ENCODE measurements at places on chromosomes 3 and 15.
A peak's percentile ranks its signal among the peaks of the same experiment; 100 is the strongest.

- no peak for DNase-seq
These were observed 65.6 kb downstream of the SUMF1 start for GRCh38 chr3:4401441-4401840.

DNA sequence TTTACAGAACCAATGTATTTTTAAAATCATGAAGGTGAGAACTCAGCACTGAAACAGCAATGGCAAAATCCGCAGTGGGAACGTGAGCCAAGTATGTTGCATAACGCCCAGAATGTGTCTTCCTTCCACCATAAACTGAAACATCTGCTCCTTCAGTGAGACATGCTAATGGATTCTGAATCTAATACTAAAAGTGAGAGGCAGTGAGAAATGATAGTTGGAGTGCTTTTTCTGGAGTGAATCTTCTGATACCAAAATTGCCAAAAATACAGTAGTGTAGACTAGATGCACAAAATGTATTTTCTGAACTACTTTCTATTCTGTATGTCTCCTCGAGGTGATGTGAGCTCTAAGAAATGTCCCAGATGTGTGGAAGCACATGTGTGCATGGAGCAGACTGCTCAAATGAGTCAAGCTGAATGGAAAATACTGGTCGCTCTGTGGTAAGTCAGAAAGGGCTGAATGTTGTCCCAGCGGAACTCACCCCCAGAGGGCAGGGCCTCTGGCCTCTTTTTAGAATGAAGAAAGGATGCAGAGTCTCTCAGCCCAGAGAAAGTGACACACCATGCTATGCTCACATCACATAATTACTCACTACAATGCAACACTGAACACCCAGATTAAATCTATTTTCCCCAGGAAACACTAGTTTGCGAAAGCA, 73.0 kb downstream of the ATP10A start:
- DNase-seq = no peak

DNA sequence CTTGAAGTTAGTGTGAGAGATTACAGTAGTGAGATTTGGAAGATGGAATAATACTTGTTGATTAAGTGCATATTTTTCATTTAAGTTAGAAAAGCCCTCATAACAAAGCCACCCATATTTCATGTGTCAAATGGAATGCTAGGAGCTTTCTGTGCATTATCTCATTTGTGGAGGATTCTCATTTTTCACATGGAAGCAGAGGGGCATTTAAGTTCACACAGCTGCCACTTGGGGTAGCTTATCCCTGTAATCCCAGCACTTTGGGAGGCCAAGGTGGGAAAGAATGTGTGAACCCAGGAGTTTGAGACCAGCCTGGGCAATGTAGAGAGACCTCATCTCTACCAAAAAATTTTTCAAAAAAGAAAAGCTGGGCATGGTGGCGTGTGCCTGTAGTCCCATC, 55.2 kb downstream of the RAB7A start:
- DNase-seq = no peak

GRCh38 chr3:169218314-169218983, 445.1 kb downstream of the MECOM start:
- peak; percentile 64 for DNase-seq

DNA sequence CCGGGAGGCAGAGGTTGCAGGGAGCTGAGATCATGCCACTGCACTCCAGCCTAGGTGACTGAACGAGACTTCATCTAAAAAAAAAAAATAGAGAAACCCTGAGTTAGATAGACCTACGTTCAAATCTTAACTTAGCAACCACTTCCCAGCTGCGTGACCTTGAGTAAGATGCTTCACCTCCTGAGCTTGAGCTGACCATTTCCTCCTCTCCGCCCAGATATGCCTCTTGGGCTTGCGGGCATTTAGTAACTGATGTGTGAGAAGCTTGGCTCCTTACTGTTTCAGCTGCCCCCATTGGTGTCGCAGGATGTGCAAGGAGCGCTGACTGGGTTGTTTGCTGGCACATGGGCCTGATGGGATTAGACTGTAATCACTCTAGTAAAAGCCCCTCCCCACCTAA, 26.9 kb upstream of the ATG7 start:
- DNase-seq = no peak

- no peak for DNase-seq
These were observed 101.5 kb upstream of the UBE2E1 start for GRCh38 chr3:23704298-23704697.

- DNase-seq = no peak
These were observed 868.5 kb upstream of the GBE1 start for GRCh38 chr3:82629937-82630336.

DNA sequence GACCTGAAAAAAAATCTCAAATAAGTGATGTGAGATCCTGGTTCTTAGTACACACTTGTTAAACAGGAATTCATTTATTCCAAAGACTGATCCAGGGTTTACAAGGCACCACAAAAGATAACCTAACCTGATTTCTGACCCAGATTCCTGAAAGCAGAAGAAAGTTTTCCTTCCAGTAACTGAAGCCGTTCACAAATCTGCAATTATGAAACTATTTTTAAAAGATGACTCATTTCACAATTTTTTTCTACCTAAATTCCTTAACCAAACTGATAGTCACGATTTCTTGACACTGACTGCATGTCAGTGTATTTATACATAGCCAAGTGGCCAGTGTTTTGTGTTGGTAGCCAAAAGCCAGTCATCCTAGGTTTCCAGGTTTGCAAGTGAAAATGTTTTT, 17.1 kb downstream of the SLC9A9 start:
- peak; percentile 11 for DNase-seq

- DNase-seq = no peak
These were observed 707.3 kb upstream of the UBE2E2 start for GRCh38 chr3:22495791-22496190.

DNA sequence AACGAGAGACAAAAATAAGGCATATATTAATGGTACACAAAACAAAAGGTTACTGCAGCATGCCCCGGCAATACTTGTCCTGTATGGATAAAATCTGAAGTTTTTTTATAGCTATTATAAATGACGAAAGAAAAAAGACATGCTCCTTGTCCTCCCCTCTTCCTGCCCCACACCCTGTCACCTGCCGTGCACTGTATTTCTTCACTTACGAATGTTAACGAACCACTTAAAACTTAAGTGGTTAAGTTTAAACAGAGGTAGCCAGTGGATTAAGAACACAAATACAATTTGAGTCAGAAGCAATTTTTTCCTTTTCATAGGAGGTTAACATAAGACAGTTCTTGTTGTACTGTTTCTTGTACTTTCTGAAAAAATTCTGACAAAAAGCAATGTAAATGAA, 799.1 kb upstream of the NECTIN3 start:
- DNase-seq = no peak

DNA sequence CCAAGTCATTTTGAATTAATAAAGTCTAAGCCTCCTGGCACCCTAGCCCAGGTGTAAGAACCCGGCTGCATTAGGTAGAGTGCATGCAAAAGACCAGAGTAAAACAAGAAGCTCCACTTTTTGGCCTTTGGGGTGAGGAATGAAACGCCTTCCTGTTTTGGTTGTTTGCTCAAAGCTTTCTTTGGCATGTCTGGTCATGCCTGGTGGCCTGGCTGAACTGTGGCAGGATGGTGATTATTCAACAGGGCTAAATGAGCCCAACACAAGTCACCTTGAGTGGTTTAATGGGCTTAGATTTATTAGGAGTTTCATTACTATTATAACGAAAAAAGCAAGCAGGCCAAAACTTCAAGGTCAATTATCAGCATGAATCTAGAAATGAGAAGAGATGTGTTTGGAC, 40.9 kb upstream of the LDHAL6B start:
- DNase-seq = peak; percentile 41

- no peak for DNase-seq
These were observed 13.0 kb downstream of the NKTR start for GRCh38 chr3:42613462-42613861.

DNA sequence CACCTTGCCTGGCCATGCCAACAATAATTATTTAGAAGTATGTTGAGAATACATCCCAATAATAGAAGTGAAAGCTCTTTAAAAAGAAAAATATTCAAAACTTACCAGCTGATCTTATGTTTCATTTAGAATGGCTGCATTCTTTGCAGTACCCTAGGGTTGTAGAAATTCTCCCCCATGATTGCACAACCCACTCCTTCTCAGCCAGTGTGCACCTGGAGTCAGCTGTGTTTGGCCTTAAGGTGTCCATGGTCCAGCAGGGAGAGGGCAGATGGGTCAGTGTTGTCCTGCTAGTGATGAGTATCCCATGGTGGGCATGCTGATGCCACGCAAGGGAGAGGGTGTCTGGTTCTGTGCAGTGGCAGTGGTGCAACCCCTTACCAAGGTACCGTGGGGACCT, 117.3 kb downstream of the IGF1R start:
- DNase-seq = no peak

DNA sequence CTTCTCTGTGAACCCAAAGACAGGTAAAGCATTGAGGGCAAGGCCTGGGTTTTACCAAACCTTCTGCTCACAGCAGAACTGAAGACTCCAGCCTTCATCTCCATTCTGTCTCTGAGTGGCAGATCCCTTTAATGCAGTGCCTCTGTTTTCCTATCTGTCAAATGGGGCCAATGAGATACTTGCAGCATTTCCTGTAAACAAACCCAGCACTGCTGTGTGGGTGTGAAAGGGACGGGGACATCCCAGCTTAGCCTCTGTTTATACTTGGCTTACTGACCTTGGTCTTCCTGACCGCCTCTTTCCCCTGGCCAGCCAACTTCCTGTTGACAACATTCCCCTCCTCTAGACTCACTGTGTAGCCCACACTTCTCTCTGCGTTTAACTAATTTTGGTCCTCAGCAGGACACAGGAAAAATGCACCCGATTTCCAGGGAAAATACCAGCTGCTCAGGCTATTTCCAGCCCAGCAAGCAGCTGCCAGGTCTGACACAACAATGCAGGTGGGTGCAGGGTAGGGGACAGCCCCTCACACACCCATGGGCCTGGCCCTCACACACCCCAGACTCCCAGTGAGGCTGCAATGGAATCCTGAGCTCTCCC, 105.9 kb upstream of the HERC1 start:
- DNase-seq = no peak

DNA sequence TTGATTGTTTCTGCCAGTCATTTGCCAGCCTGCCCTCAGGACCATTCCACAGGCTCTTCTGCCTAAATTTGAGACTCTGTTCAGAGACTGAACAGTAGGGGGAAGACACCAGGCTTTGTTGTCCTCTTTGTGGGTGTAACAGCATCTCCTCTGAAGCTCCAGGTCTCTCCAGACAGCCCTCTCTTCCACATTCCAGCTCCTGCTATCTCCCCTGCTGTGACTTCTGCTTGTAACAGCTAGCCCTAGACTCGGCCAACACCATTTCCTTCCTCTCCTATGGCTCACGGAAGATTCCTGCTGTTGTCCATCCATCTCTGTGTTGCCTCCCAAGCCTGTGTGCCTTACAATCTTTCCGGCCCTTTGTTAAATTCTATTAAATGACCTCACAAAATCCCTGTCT, 40.2 kb downstream of the SUCLG2 start:
- no peak for DNase-seq

Data from LoVo (cell line).